Right ventricle myocardium inferior (tissue), 1 donor: ENCODE measurements at places on chromosomes 7 and 10.

- DNase-seq = no peak
Observed at GRCh38 chr10:26773633-26774032, 76.1 kb downstream of the PDSS1 start.

- DNase-seq = peak; percentile 80
Observed at GRCh38 chr7:140640060-140640637, 464 bp downstream of the DENND2A start.

DNA sequence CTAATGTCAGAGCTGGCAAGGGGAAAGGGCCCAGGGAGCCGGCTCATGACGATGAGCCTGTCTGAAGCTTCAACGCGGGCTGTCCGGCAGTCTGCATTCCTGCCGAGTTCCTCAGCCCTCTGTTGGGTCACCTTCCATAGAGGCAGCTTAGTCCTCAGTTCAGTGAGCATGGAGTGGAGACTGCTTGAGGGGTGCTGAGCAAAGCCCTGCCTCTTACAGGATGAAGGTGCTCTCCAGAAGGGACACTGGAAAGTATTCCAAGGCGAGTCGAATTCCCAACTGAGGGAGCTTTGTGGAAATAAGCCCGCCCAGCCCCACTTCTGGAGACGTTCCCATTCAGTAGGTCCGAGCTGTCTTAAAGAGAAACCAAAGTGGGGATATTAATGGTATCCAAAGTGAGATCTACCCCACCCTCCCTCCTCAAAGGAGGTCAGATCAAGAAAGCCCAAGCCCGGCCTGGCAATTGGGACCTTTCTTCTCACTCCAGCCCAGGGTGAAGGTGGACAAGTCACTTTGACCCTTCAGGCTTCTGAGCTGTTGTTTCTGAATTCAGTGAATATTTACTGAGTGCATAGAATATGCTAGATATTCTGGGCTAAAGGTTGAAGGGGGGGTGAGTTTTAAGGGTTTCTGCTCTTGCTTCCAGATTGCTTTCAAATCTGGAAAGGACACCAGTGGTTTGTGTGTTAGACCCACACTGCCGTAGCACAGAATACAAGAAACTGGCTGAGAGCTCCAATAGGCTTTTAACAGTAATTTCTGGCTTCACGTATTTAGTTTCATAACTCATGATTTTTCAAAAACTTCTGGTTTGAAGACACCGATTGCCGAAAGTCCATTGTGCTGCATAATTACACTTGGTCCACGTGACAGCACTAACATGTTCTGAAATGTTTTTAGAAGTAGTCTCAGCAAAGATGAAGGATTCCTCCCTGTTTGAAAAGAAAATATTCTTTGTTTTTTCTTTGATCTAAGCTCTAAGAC is 3.5 kb downstream of the EGFR start:
- no peak for DNase-seq

DNA sequence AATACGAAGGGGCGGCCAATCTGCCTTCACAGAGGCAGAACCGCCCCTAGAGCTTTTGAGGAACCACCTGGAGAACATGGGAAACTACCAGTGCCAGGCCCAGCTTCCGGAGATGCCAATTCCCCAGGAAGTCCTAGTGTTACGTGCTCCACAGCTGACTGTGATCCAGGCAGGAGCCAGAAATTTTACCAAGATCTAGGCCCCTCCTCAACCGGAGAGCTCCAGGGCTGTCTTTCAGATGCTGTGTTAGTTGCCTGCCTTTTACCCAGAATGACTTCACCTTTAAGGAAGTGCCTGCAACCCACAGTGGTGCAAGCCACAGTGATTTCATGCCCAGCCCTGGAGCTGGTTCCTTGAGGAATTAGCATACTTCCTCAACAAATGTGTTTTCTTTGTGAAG is 62.9 kb downstream of the ELMO1 start:
- DNase-seq = no peak

DNA sequence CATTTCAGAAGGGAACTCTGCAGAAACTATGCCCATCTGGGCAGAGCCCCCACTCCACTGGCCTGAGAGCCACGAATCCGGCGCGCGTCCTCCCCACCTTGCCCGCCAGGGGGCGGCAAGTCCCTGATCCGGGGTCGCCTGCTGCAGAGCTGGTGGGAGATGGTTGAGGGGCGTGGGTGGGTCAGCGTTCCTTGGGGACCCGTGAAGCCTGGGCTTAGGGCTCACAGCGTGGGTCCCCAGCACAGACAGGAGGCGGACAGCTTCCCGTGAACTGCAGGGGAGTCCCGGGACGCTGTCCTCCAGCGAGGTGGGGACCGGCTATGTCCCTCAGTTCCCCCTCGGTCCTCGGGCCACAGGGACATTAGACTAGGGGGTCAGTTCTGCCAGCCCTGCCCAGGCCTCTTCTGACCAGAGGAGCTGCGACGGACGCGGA is 585 bp upstream of the POP7 start:
- DNase-seq = peak; percentile 88

DNA sequence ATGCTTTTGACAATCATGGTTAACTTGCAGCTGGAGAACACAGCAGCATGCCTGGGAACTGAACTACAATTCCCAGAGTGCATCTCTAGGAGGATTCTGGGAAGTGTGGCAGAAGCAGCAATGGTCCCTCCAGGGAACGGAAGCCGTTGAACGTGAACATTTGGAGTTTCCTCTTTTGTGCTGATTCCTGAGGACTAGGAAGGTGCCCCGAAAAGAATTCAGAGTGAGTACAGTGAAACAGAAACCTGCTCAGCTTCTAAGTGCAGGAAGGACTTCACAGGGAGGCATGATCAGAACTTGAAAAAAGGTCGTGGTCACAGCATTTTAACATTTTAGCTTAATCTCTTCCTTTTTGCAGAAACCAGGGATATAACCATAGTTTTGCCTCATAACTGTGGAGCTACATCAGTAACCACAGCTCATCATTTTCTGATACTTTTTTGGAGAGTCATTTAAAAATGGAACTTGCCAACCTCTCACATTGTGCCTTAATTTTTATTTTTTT is at the start of gene NUDT13:
Gene NUDT13, plus strand, starts transcription at position 111 of the 505 bp plus-strand sequence. CDS start 3,911 bp downstream, outside the sequence.
- no peak for DNase-seq

DNA sequence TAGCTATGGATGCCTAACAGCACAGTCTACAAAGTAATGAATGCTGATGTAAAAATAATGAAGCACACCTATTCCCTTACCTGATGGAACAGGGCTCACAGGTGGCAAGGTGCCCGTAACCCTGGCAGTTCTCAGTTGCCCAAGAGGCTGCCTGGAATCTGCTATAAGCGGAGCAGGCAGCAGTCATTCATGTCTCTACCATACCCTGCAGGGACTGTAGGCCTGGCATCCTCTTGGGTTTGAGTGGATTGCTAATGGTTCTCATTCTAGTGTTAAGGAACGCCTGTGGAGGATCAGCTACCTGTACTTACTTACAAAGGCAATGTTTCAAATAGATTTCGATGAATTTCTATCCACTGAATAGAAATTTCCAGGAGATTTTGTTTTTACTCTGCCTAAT is 38.4 kb downstream of the BAIAP2L1 start:
- no peak for DNase-seq

DNA sequence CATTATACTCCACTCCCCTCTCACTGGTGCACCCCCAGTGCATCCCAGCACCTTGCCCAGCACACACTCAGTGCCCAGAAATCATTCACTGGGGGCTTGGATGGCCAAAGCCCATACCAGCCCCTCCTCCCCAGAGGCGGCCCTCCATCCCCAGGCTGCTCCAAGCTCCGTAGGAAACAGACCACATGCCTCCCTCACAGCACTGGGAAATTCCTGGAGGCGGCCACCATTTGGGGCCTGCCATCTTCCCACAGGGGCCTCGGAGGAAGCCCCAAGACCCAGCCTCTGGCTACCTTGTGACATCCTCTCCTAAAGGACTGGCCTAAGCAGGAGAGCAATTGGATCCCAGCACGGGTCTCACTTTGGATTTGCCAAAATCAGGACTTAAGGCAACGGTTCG is 49.7 kb downstream of the FOXL3 start:
- peak; percentile 9 for DNase-seq

DNA sequence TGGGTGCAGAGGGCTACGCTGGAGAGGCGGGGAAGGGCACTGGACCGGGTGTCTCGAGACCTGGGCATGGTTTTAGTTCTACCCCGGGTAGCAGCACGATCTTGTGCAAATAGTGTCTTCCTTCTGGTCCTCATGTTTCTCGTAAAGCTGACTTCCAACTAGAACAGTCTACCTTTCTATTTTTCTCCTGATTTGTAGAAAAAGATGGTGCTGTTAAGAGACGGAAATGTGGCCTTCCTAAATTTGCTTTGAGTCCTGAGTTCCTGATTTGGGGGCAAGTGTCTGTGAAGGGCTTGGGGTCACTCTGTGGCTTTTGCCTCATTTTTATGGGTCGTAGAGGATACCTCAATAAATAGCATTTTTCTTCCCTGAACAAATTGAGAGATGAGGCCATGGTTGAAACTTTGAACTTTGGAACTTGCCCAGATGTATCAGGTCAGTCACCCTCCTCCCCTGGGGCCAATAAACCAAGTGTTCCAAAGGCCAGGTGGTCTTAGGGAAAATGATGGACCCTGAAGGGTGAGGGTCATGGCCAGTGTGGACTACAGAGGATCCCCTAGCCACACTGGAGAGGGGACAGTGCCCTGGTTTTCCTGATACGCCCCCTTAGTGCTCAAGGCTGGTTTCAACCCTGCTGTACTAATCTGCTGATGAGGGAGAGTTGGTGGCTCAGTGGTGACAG is 45.2 kb downstream of the GRK5 start:
- DNase-seq = no peak

DNA sequence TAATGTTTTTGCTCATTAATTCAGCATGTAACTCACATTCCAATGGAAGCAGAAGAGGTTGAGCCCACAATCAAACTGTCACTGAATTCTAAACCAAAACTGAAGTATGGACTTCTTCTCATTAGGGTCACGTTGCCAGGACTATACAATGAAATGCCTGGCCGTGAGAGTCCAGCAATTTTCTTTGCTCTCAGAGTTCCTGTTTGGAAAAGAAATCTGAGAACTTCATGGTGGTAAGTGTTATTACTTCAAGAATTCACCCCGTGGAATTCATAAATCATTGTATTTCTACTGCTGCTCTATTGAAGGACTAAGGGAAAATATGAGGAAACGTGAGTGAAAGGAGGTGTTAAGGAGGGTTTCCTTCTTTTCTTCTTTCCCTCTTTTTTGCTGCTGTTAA is 441.8 kb upstream of the AKR1E2 start:
- no peak for DNase-seq
